ENCODE measurements at places on chromosomes 12 and 14.

DNA sequence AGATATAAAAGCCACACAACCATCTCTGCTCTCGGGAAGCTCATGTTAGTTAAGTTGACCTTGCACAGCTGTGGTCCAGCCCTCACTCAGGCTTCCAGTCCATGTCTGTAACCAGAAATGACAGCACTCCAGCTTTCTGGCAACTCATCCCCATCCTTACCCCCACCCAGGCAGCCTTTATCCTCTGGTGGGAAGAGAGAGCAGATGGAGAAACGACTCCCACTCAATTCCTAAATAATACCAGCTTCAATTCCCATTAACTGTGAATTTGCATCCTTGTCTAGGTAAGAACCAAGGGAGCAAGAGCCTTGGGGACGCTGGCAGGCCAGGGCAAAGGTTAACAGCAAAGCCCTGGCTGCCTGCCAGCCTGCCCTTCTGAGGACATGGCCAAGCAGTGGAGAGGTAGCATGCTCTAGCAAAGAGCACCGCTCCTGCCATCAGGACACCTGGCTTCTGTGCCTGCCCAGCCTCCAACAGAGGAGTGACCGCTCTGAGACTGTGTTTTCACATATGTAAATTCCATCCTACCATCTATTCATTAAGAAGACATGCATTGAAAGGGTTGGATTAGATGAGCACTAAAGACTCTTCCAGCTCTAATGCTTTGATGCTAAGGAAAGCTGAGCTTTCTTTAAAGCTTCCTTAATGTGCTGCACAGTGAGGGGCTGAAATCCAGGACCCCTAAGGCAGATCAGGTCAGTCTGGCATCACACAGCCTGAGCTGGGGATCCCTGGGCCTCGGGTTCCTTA, 236.1 kb downstream of the GRIN2B start:
- no peak for DNase-seq

DNA sequence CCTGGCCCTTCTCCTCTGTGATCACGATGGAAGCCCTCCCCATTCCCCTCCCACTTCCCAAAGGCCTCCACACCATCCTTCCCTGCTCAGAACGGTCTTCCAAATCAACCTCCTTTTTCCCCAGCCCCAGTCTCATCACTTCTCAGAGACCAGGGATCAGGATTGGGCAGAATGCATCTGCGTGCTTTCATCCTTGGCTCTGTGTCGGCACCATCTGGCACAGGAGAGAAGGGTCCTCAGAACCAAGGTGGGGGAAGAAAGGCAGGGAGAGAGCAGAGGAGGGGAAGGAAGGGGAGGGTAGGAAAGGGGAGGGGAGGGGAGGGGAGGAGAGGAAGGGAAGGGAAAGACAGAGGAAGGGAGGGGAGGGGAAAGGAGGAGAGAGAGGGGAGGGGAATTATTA, 52.4 kb upstream of the FICD start:
- DNase-seq, result no peak

- no peak for DNase-seq
Measured at GRCh38 chr12:77996670-77997069, 166.0 kb downstream of the NAV3 start.

- DNase-seq, result no peak
Measured at GRCh38 chr12:33245434-33245833, 194.2 kb downstream of the SYT10 start.

DNA sequence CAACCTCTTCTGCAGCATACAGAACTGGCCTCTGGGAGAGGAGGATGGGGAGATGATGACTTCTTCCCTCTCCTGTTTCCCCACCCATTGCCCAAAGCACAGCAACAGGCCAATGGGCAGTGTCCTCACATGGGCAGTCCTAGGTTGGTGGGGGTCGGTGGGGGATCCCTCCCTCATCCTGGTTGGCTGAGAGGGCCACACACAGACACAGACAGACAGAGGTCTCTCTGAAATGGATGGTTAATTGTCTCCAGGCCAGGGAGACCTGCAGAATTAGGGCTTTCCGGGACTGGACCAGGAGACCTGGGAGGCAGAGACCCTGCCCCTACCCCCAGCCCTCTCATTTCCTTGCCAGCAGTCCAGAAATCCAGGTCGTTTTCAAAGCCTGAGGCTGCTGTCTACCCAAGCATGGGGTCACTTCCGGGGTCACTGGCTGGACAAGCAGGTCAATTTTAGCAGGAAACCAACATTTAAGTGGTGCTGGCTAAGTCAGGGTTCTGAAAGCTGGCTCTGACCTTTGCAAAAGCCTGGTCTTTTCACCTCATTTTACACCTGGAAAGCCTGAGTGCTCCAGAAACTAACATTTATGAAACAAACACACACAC, 48.6 kb upstream of the TBX3 start:
- no peak for DNase-seq

DNA sequence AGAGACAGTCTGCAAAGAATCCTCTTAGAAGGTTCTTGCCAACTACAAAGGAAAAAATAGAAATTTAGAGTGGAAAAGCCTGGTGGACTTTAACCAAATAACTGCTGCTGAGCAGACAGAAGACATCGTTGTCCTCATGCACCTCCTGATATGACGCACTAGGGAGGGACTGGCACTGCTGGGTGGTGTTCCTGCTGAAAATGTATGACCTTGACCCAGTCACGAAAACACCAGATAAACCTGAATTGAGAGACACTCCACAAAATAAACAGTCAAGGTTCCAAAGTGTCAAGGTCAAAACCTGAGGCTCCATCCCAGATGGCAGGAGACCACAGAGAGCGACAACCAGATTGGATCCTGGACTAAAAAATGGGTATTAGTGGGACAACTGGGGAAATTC, 61.9 kb downstream of the CHGA start:
- DNase-seq, result no peak

DNA sequence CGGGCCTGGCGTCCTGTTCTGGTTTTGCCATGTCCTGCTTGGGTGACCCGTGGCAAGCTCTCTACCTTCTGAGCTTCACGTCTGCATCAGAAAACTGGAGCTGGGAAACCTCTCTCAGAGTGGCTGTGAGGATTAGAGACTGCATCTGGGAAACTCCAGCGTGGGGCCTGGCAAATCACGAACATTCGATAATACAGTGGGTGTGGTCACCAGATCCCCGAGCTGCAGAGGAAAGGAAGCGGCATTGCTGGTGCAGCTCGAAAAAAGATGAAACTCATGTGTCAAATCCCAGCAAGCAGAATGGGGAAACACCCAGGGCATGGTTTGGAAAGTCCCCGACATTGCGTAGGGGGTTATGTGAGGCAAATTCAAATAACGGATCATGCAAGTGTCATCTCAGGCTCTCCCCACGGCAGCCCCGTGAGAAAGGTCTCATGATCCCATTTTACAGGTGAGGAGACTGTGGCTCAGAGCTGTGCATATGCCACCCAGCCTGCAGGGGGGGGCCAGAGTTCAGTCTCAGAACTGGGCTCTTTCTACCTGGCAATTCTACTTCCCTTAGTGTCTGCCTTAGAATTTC, 98.1 kb upstream of the VRK1 start:
- peak; percentile 21 for DNase-seq

GRCh38 chr14:76760331-76761135, 735 bp upstream of the VASH1 start:
- no peak for DNase-seq

- DNase-seq, result no peak
Measured at GRCh38 chr14:52244997-52245396, 22.5 kb upstream of the PTGDR start.

GRCh38 chr12:131457028-131457310, 253.9 kb upstream of the SFSWAP start:
- no peak for DNase-seq

GRCh38 chr14:24816929-24817211, 182.9 kb upstream of the GZMB start:
- DNase-seq, result no peak

- no peak for DNase-seq
Measured at GRCh38 chr12:42935756-42936155, 346.2 kb upstream of the PRICKLE1 start.

DNA sequence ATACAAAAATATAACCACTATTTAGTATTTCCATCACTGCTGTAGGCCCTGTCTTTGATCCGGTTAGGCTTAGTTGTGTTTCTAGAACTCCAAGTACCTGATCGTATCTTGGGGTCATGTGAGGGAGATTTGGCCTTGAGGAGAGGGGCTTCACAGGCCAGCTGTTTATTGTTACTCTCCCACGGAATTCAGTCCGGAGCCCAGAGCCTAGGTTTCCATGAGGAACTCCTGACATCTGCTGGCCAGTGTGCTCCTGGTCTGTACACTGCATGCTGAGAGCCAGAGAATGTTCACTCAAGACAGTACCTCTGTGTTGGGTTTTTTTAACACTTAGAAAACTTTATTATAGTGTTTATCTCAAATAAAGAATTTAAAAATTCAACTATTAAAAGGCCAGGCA, 341.0 kb upstream of the TMEM132C start:
- DNase-seq, result no peak

DNA sequence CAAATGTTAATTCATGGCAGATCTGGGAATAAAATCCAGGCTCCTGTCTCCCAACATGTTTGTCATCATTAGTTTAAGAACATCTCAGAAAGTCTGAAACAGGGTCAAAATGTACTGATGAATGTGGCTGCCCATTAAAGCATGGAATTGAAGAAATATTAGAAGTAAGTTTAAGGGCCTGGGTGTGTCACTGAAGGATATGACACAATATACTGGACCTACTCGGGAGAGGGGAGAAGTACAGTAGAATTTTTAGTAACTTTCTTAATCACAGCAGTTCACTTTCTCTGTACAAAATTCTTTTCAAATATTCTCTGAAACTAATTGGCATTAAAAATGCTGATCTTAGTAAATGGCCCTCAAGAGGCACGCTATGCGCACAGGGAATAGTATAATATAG, 185.5 kb downstream of the ETV6 start:
- DNase-seq, result no peak

DNA sequence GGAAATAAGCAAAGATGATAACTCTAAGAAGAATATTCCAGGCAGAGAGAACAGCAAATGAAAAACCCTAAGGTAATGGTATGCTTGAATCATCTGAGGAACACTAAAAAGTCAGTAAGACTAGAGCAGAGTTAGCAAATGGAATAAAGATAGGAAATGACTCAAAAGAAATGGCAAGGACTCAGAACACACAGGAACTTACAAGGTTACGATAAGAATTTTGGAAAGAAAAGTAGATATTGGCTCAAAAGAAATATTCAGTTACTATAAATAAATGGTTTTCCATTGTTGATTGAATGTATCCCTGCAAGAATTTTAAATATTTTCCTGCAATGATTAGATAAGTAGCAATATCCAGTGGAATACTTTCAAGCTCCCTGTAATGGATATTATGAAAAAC, 705.8 kb downstream of the C12orf50 start:
- DNase-seq, result no peak

- DNase-seq, result no peak
Measured at GRCh38 chr12:28699029-28699428, 450.0 kb upstream of the FAR2 start.

- DNase-seq, result no peak
Measured at GRCh38 chr14:97571866-97572555, 774.8 kb downstream of the VRK1 start.

DNA sequence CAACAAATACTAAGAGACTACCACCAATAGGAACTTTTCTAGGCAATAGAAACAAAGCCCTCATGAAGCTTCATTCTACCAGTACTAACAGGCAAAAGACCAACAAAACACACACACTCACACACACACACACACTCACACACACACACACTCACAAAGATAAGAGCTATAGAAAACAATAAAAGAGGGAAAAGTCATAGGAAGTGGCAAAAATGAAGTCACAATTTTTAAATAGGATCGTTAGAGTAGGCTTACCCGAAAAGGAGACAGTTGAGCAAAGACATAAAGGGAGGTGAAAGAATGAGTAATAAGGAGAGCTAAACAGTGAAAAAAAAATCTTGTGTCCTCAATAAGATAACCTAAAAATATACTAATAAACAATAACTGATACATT, 66.5 kb downstream of the C2CD5 start:
- no peak for DNase-seq

GRCh38 chr14:89277203-89277602, 139.8 kb downstream of the FOXN3 start:
- DNase-seq, result no peak

DNA sequence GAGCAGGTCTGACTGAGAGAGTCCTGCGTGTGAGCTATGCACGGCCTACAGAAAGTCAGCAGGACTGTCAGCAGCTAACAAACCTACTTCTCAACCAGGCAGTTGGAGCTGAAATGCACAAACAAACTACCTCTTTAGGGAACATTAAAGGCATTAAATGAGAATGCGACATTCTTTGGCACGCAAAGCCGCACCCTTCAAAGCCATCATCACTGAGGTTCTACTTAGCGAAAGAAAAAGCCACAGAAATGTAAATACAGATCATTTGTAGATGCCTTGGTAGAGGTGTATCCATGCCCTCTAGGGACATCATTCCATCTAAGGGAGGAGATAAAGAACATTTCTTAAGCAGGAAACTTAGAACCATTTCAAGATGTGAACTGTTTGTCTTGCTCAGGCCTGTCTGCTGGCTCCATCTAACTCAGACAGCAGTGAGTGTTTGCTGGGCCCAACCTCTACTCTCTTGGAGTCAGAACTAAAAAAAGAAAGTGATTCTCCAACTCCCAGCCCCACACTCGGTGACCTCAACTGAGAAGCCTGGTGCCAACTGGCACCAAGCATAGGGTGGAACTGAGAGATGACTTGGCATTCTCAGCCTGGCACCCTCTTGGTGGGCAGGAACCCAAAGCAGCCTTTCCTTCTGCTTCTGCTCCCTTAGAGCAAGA, 63.5 kb upstream of the MBIP start:
- no peak for DNase-seq

GRCh38 chr12:67468549-67469245, 179.8 kb upstream of the DYRK2 start:
- DNase-seq, result no peak

DNA sequence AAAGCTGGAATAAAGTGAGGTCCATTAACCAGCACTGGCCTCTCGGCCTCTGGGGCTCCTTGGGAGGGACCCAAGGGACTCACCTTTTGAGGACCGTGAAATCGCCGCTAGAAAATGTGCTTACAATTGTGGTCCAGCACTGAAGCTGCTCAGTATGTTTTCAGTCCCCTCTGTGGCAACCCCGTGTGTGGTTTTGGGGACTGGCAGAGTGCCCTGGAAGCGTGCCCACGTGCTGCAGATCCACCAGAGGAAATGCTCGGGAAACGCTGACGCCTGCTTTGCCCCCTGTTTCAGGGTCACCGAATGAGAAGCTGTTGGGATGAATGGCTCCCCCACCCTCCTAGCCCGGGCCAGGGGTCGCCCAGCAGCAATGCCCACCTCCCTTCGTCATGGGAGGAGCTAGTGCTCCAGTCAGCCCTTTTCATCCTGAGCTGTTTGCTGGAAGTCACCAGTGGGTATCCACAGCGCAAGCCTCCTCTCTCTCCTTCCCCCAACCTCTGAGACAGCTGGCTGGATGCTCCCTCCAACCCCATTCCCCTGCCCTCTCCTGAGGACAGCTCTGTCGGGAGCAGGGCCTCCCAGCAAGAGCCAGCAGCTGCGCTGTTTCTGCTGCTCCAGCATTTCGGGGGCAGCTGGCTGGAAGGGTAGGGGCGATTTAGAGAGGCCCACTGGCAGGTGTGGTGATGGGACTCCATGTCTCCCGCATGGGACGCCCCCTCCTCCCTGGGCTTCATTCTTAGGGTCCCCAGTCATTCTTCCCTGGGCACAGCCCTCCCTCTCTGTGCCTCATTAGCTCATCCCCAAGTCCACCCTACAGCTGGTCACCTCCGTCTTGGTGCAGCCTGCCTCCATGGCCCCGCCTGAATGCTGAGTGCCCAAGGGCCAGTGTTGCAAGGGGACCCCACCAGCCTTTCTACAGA, 33.2 kb upstream of the PPP1R13B start:
- peak; percentile 34 for DNase-seq

All from activated naive CD8-positive, alpha-beta T cell treated with anti-CD3 and anti-CD28 coated beads, Interleukin-2, amount 50 U/mL, for 24 hours (primary cell).